ENCODE measurements at places on chromosomes 5 and 9.

- no peak for DNase-seq
Measured at GRCh38 chr5:158121678-158122077, 262.7 kb upstream of the CLINT1 start.

DNA sequence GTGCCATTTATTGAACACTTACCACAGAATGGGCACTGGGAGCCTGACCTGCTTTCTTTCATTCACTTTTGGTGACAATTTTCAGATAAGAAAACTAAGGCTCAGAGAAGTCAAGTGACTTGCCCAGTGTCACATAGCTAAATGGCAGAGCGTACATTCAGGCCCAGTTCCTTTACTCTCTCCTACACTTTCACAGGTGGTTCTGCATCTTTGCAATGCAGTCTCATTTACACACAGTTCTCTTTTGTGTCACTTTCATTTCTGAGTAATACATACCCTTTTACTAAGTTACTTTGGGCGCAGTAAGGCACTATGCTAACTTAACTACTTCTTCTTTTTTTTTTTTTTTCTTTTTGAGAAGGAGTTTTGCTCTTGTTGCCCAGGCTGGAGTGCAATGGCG is 8.3 kb downstream of the NFIL3 start:
- no peak for DNase-seq

GRCh38 chr5:149341876-149342275 is 3.4 kb upstream of the GRPEL2 start:
- no peak for DNase-seq

GRCh38 chr5:112995764-112996618 is 19.4 kb downstream of the DCP2 start:
- peak; percentile 61 for DNase-seq

- no peak for DNase-seq
Measured at GRCh38 chr9:100430286-100430940, 3.5 kb downstream of the MSANTD3 start.

DNA sequence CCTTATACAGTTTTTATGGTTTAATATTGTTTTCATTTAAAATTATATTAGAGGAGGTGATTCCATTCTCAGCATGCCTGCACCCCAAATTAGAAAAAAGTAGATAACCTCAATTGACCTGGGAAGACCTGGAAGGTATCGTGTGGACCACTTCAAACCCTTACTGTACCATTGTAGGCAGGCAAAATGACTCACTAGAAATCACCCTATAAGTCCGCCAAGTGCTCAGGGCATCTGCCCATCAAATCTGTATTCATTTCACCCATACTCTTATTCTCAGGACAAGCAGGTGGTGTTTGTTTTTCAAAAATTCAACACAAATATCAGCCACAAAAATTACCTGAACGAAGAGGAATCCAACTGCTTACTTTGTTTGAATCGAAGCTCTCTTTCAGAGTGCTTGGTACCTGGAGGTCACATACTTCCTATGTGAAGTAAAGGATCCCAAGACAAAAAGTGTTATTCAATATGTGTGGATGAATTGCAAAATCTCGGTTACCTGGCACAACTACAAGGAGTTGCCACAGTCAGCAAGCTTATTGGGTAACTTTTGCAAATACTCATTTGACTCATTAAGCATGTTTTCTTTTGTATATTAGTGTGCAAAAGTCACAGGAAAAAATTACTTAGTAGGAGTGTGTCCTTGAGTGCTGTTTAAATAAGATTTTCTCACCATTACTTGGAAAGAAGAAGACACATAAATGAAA is 216.2 kb downstream of the ENC1 start:
- DNase-seq, result no peak

- no peak for DNase-seq
Measured at GRCh38 chr9:111712369-111712768, 51.0 kb downstream of the GNG10 start.

DNA sequence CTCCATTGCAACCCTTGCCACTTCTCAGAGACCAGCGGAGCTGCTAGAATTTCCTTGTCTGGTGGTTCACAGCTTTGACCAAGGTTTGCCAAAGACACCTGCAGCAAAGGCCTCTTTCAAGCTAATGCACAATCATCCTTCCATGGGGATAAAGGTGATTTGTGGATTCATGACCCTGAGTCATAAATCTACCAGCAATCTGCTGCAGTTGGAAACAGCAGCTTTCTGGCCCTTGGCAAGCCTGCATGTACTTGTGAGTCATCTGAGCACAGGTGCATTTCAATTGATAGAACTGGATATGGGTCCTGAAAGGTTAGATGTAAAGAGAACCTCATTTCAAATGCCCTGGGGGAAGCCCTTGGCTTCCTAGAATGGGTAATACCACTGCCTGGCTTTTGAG is 21.6 kb upstream of the TCF7 start:
- DNase-seq, result no peak

DNA sequence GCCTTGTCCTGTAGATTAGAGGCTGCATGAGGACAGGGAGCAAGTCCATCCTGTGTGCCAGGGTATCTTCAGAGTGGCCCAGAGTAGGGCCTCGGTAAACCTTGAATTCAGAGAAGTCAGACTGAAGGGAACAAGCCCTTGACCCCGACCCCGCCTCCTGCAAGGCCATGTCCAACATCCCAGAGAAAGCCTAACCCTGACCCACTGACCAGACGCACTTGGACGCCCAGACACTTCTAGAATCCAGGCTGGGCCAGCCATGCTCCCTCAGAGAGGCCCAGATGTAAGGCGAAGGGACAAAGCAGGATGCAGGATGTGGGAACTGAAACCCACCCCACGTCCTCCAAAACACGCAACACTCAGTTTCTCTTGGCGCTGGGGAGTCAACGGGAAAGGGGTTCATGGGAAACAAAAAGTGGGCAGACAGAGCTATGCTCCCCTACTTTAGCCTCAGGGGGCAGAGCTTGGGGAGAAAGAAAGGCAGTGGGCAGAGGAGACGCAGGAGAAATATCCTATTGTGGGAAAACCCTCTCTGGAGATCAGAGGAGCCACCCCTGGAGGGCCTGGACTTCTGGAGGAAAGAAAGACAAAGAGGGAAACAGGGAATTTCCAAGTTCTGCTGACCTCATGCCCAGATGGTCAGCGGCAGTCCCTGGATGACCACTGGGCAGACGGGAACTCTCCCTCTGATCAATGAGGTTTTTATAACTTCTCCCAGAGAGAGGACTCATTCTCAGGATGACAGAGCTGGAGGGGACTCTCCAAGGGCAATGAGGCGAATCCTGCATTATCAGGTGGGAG is 13.0 kb downstream of the TNIP1 start:
- no peak for DNase-seq

DNA sequence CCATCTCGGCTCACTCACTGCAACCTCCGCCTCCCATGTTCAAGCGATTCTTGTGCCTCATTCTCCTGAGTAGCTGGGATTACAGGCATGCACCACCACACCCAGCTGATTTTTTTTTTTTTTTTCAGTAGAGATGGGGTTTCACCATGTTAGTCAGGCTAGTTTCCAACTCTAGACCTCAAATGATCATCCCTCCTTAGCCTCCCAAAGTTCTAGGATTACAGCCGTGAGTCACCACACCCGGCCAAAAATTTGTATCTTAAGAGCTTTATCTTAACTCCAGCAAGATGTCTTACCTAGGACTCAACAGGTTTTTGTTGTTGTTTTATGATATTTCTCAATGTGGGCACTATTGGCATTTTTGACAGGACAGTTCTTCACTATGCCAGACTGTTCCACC is 27.9 kb downstream of the LYRM7 start:
- DNase-seq, result peak; percentile 82

GRCh38 chr5:171927345-171927941 is 79.0 kb downstream of the FBXW11 start:
- peak; percentile 12 for DNase-seq

DNA sequence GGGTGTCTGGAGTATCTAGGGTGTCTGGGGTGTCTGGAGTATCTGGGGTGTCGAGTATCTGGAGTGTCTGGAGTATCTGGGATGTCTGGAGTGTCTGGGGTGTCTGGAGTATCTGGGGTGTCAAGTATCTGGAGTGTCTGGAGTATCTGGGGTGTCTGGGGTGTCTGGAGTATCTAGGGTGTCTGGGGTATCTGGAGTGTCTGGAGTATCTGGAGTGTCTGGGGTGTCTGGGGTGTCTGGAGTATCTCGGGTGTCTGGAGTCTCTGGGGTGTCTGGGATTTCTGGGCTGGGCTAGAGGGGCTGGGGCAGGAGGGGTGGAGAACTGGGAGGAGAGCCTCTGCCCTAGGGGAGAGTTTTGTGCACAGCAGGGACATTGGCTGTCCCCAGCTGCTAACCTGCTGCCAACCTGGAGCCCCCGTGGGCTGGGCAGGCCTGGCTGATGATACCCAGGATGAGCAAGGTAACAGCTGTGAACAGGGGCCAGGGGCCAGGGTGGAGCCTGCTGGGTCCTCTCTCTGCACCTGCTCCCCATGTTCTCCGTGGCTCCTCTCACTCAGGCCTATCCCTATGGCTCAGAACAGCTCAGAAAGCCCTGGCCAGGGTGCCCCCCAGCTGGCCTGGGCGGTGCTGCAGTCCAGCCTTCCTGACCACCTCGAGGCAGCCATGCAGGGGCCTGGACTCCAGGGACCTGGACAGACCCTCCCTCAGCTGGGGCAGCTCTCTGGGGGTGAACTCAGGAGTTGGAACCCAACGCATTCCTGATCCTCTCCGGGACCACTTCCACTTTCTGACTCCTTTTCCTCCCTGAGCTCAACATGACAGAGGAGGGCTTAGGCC is 29.9 kb downstream of the LHX3 start:
- DNase-seq, result no peak

GRCh38 chr9:99129091-99129490 is 24.2 kb downstream of the TGFBR1 start:
- no peak for DNase-seq

GRCh38 chr9:17988489-17988888 is 409.6 kb downstream of the SH3GL2 start:
- no peak for DNase-seq

- no peak for DNase-seq
Measured at GRCh38 chr5:176692839-176693476, 45.7 kb downstream of the TSPAN17 start.

DNA sequence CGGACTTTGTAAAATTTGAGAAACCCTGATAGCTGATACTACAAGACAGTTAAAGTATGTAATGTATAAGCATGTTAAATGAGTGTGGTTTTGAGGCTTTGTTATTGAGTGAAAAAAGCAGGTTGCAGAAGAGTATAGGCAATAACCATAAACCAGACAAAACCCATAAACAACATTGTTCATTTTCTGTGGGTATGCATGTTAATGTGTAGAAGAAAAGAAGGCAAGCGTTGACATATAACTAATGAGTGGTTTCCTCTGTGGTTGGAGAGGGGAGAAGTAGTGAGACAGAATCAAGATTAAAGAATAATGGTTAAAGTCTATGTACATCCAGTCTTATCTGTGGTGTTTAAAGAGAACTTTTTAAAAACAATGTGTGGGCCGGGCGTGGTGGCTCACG is 26.2 kb downstream of the RAD23B start:
- DNase-seq, result no peak

DNA sequence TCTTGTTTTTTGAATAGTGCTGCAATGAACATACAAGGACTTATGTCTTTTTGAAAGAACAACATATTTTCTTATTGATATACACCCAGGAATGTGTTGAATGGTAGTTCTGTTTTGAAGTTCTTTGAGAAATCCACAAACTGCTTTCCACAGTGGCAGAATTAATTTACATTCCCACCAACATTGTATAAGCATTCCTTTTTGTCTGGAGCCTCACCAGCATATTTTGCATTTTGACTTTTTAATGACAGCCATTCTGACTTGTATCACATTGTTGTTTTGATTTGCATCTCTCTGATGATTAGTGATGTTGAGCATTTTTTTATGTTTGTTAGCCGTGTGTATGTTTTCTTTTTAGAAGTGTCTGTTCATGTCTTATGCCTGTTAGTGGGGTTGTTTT is 524.9 kb downstream of the SEMA5A start:
- DNase-seq, result no peak

GRCh38 chr9:105243015-105243686 is 1.3 kb upstream of the SLC44A1 start:
- DNase-seq, result no peak

GRCh38 chr9:112295174-112295573 is 38.2 kb downstream of the PTBP3 start:
- DNase-seq, result no peak

- peak; percentile 95 for DNase-seq
Measured at GRCh38 chr5:157607371-157608161, 32.0 kb upstream of the ADAM19 start.

DNA sequence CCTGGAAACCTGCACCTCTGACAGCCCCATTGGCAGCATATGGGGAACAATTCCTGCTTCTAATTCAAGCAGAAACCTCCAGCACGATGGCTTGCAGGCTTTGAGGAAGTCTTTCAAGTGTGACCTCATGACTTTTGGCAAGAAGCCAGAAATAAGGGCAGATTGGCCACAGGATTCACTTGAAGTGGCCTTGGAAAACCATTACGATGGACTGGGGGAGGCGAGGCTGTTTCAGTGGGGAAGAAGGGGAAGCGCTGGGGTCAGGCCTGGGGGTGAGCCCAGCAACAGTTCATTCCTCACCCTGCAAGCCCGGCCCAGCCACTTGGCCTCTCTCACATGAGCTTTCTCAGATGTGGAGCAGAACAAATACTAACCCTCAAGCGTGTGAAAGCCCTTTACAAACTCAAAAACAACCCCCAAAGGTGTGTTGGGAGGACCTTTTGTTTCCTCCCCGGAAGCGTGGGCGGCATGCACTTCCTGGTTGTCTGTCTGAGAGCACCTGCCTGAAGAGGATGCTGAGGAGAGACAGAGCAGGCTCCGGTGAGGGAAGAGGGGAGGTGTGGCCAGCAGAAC is 26.9 kb upstream of the EEIG1 start:
- no peak for DNase-seq

- DNase-seq, result no peak
Measured at GRCh38 chr9:124280176-124280691, 22.5 kb downstream of the NEK6 start.

- DNase-seq, result no peak
Measured at GRCh38 chr5:6228257-6229250, 149.8 kb downstream of the MED10 start.

- no peak for DNase-seq
Measured at GRCh38 chr9:93645921-93646639, 69.7 kb downstream of the PHF2 start.

- DNase-seq, result no peak
Measured at GRCh38 chr5:43769571-43770355, 166.8 kb downstream of the NNT start.

GRCh38 chr5:946720-947625 is 54.3 kb downstream of the TRIP13 start:
- no peak for DNase-seq

DNA sequence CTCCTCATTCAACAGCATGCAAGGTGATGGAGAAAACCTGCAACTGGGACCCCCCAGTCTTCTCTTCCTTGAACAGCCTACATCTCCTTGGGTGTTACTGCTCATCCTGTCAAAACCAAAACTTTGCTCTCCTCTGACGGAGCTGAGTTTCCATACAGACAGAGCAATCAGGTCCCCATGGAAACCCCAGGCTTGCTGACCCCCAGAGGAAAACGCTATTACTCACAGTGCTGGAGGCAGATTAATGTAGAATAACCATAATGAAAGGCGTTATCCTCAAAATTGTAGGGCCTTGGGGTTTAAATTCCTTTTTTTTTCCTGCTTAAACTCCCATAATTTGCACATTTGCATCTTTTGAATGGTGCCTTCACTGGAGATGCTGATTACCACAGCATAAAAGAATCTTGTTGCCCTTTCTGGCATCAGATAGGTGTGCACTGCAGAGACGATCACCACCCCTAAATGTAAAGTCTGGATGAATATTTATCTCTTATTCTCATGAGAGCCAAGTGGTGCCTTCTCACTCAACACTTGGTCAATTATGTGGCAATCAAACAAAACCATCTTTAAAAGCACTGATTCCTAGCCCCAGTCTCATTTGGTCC is 126.3 kb downstream of the MSX2 start:
- DNase-seq, result no peak

- no peak for DNase-seq
Measured at GRCh38 chr5:97909541-97909940, 726.5 kb upstream of the RIOK2 start.
